ENCODE measurements at places on chromosomes 5 and 9. TPM values are rescaled to one million over a fixed set of nuclear protein-coding genes. Genes with fewer than 3 reads are reported as not detected.

Gene NDST1
- 78.3 TPM for total RNA-seq

Gene PHYKPL
- total RNA-seq = 51.6 TPM

Gene ANKS6
- 30.5 TPM for total RNA-seq

Gene SNCAIP
- 9.5 TPM for total RNA-seq

Gene MXD3
- 8.4 TPM for total RNA-seq

Gene TAF1L
- 0.13 TPM for total RNA-seq
